ENCODE measurements at places on chromosomes 6 and 20.

DNA sequence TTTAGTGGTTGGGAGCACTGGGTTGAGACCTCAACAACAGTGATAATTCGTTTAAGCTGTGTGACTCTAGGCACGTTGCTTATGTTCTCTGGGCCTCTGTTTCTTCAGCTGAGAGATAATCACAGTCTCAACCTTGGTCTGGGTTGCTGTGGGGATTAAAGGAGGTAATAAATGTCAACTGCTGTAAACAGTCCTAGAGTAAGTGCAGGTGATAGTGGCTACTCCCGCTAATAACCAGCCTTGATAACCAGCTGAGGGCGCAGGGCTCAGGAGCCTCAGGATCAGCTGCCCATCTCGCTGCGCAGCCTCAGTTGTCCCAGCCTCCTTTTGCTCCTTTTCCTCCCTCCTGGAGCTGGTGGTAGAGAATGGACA is 58.0 kb downstream of the JARID2 start:
- DNase-seq, result no peak

DNA sequence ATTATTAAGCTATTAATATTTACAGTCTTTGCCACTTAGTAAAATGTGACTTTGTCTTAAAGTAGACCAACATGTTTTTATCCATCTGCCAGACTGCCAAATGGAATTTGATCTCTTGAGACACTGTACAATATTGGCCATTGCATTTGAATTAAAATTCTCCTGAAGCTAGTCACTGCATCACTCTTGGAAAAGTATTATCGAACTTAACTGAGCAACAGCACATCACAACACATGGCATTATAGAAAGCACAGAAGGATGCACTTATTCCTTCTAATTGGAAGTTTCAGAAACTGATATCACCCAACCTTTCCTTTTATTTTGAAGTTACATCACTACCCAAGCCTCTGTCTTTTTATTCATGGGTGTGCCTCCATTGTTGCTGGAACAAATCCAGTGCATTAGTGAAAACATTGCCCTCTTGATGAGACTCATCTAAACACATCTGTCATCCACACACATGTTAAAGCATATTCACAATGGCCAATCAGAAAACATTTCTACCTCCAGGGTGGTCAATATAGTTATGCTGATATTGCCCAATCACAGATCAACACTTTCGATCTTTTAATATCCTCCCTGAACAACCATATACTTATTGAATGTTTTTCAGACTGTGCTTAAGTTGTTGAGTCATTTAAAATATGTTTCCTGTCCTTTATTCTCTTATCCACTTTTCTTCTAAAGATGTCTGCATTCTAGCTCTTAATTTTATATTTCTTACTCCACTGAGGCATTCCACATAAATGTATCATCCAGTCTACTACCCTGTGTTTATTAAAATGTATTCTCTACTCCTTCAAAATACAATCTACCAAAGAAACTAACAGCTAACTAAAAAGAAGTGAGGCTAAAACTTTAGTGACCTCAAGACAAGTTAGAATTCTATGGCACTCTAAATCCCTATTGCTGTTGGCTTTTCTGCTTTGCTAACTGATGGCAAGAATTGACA is 535.0 kb downstream of the RFPL4B start:
- DNase-seq, result no peak

DNA sequence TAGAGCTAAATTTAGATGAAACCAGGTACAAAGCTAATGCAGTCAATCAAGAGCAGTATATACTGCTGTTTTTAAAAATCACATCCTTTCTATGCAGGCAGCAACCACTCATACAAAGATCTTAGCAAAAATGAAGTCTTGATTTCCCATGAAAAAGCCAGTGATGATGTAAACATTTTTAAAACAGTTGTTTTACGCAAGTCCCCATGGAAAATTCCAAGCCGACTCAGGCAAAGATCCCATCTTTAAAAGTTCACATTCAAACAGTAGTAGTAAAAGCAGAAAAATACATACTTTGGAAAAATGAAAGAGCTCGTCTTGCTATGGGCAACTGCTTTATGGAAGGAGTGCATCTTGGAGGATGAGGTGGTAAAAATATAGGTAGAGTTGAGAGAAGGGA is 84.0 kb downstream of the RCAN2 start:
- DNase-seq, result no peak

- no peak for DNase-seq
Observed at GRCh38 chr20:9139106-9139833, 70.4 kb downstream of the PLCB4 start.

- peak; percentile 88 for DNase-seq
Observed at GRCh38 chr6:139518556-139519091, 144.2 kb upstream of the CITED2 start.

DNA sequence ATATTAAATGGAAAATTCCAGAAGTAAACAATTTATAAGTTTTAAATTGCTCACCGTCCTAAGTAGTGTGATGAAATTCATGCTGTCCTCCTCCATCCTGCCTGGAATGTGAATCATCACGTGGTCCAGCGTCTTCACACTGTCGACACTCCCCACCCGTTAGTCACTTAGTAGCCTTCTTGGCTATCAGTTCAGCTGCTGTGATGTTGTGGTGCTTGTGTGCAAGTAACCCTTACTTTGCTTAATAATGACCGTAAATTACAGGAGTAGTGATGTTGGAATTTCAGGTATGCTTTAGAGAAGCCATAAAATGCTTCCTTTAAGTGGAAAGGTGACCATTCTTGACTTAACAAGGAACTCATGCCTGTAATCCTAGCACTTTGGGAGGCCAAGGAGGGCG is 25.2 kb downstream of the RIOK1 start:
- no peak for DNase-seq

DNA sequence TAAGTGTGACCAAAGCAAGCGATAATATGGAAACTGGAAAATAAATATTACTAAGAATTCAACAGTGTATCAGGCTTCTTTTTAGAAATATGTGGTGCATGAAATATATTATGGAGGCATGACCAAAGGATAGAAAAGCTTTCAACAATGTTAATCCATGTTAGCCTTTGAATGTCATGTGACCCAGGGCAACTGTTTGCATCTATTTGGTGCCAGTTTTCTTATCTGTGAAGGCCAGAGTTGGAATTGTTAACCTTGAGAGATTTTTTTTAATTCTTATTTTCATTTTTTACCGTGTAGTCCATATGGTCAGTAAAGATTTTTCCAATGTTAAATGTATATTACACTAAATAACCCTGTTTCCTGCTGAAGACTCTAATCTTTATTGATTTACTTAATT is 411.1 kb downstream of the BCKDHB start:
- peak; percentile 2 for DNase-seq

DNA sequence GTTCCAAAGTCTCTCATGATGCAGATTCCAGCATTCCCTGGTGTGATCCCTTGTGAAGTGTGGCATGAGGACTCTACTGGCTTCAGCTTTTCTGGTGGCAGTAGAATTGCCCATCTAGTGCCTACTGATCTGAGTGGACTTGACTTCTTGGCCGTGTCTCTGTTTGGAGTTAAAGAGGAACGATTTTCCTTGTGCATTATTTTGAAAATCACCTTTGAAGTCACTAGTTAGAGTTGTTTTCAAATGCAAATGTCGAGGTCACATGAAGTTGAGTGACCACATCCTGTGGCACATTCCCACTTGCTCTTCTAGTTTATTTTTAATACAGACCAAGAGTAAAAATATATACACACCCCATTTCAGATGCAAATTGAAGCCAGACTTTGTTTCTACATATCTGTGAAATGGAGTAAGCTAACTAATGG is 270.7 kb upstream of the TAB2 start:
- no peak for DNase-seq

DNA sequence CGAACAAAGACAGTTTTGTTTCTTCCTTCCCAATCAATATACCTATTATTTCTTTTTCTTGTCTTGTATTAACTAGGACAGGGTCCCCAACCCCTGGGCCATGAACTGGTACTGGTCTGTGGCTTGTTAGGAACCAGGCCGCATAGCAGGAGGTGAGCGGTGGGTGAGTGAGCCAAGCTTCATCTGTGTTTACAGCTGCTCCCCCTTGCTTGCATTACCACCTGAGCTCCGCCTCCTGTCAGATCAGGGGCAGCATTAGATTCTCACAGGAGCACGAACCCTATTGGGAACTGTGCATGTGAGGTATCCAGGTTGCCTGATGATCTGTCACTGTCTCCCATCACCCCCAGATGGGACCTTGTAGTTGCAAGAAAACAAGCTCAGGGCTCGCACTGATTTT is 151.9 kb downstream of the CDKAL1 start:
- DNase-seq, result no peak

All from hematopoietic multipotent progenitor cell treated with erythropoietin and hydrocortisone succinate and interleukin-3 and kit ligand, for 6 days (in vitro differentiated cells).